Psoas muscle (tissue), 8 donors: ENCODE measurements at places on chromosomes 5 and 9. TPM values are rescaled to one million over a fixed set of nuclear protein-coding genes. Genes with fewer than 3 reads are reported as not detected.

The LRRC19 gene
- total RNA-seq: not detected

The TLX3 gene
- not detected for total RNA-seq

The MEIKIN gene
- not detected for total RNA-seq

The TPPP gene
- 4.9 TPM for total RNA-seq

The NSG2 gene
- total RNA-seq: not detected

The GABBR2 gene
- 0.43 TPM for total RNA-seq

The PCDH12 gene
- 2.7 TPM for total RNA-seq

The RNF183 gene
- not detected for total RNA-seq

DNA sequence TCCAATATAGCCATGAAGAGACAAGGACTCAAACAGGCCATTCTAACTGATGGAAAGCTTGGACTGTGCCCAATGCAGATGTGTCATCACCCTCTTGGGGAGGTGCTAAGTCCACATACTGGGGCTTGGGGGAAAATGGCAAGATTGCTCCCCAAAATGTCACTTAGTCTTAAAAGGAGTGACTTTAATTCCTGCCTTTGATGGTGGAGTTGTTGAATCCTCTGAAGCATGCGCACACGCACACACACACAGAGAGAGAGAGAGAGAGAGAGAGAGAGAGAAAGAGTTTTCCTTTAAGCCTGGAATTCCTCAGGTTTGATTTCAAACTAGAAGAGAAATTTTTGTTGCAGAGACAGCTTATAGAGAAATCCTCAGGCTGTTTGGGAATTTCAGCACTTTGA, 161.9 kb upstream of the GAS1 start:
- DNase-seq: no peak

GRCh38 chr9:127686461-127687393, 20.1 kb upstream of the CFAP157 start:
- no peak for DNase-seq

DNA sequence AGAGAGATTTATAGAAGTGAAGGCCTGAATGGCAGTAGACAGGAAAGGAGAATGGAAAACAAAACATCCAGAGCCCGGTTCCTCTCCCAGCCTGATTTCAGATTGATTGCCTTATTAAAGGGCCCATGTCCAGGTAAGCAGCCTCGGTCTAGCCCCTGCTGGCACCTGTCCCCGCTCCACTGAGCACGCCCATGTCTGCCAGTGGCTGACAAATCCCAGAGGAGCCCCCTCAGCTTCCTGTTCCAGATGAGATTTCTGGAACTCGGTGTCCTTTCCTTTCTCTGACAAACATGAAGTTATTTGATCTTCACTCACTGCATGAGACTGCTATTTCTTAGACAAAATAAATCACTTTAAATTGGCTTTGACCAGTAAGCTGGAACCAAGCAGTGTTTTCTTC, 187.0 kb upstream of the ADCY2 start:
- peak; percentile 73 for DNase-seq

GRCh38 chr5:130099008-130099407, 194.7 kb downstream of the CHSY3 start:
- no peak for DNase-seq

DNA sequence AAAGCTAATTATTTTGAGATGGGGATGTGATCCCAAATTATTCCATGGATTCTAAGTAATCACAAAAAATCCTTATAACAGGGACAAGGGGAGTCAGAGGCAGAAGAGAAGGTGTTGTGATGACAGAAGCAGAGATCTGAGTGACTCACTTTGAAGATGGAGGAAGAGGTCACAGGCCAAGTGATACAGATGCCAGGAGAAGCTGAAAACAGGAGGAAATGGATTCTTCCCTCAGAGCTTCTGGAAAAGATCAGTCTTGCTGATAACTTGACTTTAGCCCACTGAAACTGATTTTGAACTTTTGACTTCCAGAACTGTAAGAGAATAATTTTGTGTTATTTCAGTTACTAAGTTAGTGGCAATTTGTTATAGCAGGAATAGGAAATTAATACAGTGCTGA, 105.3 kb downstream of the GCNT1 start:
- DNase-seq: no peak

DNA sequence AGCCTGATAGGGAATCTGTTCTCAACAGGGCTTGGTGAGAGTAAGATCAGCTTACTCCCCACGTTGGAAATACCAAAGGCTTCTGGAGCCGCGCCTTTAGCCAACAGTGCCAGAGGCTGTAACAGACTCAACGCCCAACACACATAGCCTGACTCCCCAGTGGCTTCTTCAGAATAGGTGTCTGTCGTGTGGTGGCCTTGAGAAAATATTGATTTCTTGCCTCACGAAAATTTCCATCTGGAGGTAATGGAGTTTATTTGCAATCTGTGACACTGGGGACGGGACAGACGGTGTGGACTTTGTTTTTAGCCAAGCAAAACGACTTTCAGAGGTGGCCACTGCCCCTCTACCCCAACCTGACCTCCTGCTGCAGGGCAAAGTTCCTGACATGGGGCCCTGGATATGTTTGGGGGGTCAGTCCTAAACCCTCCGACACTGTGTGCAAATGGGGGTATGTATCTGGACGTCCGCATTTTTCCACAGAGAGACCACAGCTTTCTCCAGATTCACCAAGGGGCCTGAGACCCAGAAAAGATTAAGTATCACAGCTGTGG, 189.3 kb downstream of the CDK5RAP2 start:
- DNase-seq: no peak

DNA sequence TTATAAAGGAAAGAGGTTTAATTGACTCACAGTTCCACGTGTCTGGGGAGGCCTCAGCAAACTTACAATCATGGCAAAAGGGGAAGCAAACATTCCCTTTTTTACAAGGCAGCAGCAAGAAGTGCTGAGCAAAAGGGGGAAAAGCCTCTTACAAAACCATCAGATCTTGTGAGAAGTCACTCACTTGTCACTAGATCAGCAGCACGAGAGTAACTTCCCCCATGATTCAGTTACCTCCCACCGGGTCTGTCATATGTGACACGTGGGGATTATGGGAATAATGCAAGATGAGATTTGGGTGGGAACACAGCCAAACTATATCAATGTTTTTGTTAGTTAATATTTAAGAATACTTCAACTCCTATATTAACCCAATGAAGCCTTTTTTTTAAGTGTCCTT, 275.2 kb upstream of the CDH9 start:
- DNase-seq: no peak

DNA sequence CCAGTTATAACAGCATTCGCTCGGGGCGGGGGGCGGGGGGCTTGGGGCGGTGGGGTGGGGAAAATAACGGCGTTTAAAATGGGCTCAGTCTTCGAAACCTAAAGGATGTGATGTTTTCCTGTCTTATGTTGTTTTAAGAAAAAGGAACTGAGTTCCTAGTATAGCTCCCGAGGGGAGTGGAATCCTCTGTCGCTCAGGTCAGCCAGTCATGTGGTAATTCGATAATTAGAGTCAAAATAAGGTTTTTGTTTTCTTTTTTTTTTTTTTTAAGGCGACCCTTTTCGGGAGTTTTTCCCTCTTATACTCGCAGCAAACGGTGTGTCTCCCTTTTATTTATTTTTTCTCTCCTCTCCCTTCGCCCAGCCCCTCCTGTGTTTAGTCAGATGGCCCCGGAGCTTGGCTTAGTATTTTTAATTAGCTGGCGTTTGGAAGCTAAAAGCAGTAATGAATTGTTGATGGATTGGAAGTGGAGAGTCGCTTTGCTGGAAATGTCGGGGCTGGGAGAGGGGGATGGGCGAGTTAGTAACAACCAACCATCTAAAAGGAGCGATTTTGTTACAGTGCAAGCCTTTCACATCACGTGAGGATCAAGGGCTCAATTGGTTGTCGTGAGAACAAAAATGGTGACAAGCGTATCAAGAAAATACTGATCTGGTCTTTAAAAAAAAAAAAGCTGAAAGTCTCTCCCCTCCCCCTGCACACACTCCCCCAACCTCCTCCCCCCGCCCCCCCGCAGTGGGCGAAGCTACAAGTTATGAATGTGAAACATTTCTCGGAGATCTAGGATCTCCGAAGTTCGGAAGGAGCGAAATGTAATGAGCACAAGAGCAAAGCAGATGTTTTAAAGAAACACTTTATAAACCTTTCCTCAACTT, 714 bp upstream of the ZNF608 start:
- peak; percentile 76 for DNase-seq

DNA sequence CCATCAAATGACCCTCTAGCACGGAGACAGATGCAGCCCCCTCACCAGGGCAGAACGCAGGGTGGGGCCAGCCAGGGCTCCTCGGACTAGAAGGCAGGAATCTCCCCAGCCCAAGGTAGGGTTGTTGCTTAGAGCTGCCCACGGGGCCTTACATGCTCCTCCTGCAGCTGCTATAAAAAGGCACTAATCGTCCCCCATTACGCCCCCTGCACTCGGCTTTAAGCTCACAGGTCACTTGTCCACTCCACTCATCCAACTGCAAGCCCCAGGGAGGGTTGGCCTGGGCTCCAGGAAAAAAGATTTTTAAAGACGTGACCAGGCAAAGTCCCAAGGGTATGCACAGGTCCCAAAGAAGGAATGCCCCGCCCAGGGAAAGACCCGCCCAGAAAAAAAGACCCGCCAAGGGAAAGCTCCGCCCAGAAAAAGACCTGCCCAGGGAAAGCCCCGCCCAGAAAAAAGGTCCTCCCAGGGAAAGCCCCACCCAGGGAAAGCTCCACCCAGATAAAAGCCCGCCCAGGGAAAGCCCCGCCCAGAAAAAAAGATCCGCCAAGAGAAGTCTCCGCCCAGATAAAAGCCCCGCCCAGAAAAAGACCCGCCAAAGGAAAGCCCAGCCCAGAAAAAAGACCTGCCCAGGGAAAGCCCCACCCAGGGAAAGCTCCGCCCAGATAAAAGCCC, 11.1 kb downstream of the GRIN1 start:
- no peak for DNase-seq

DNA sequence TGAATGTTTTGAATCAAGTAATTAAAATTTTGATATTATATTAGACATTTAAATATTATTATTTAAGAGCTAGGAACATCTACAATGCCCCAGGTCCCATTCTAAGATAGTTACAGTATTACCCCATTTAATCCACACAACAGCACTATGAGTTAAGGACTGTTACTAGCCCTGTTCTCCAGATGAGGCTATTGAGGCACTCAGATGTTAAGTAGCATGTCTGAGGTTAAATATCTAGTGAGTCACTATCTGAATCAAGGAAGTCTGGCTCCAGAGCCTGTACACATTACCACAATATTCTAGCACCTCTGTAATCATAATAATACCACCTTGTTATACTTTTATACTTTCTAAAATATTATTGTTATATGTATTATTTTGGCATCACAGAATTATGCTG, 304.6 kb downstream of the PDE4D start:
- DNase-seq: no peak

- DNase-seq: peak; percentile 59
Measured at GRCh38 chr9:136902259-136902821, 16.0 kb downstream of the TRAF2 start.

DNA sequence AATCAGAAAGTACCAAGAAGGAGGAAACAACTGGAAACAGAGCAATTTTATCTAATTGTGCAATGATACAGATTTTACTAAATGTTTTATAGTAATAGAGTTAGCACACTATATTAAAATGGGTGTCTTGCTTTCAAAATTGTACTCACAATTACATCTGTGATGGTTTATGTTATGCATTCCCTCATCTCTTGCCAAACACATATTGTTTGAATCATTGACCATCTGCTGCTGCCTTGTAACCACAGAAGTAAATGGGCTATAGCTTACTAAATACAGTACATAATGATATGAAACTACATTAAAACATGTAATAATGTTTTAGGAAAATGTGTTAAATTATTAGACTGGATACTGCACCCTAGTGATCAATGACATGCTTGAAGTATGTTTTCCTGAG, 158.1 kb downstream of the SLC25A46 start:
- no peak for DNase-seq

DNA sequence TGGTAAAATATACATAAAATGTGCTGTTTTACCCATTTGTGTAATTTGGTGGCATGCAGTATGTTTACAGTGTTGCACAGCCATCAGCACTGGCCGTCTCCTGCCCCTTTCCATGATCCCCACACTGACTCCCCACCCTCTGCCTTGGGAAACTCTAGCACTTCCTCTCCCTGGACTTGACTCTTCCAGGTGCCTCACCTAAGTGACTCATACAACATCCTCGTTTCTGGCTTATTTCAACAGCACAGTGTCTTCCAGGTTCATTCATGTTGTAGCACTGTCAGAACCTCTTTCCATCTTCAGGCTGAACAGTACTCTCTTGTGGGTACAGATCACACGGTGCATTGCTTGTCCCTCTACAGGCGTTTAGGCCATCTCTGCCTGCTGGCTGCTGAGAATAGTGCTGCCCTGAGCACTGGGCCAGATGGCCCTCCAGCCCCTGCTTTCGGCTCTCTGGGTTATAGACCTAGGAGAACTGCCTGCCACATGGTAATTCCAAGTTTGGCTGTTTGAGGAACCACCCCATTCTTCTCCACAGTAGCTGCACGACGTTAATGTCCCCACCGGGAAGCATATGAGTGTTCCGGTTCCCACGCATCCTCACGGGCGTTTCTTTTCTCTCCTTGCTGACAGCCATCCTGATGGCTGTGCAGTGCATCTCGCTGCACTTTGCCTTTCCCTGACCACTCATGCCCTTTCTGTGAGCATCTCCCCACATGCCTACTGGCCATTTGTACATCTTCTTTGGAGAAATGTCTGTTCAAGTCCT, 211.8 kb downstream of the FANCC start:
- no peak for DNase-seq

DNA sequence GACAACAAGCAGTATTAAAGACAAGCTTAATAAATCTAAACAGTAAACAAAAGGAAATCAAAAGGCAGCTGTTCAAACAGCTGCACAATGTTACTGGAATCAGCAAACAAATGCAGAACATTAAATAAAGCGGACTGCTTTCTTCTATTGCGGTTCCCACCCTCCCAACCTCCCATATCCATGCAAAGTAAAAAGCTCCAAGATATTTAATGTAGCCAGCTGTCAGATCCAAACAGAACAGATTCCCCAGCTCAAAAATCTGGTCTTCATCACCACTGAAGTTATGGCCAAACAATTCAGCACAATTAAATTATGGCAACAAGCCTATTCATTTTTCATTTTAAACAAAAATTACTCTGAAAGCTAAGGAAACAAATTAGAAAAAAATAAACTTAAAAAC, 75.9 kb downstream of the SLC38A9 start:
- DNase-seq: no peak

- no peak for DNase-seq
Measured at GRCh38 chr5:163586531-163586956, 81.1 kb downstream of the MAT2B start.

- DNase-seq: no peak
Measured at GRCh38 chr9:35569206-35569605, 35.9 kb upstream of the TESK1 start.

- peak; percentile 97 for DNase-seq
Measured at GRCh38 chr9:1050125-1050895, at the start of gene DMRT2. DMRT2 (plus strand) TSS chr9:1050357; CDS start chr9:1051614, 1,257 bp downstream.
